ENCODE measurements at places on chromosomes 1 and 21. TPM values are rescaled to one million over a fixed set of nuclear protein-coding genes. Genes with fewer than 3 reads are reported as not detected.

DNA sequence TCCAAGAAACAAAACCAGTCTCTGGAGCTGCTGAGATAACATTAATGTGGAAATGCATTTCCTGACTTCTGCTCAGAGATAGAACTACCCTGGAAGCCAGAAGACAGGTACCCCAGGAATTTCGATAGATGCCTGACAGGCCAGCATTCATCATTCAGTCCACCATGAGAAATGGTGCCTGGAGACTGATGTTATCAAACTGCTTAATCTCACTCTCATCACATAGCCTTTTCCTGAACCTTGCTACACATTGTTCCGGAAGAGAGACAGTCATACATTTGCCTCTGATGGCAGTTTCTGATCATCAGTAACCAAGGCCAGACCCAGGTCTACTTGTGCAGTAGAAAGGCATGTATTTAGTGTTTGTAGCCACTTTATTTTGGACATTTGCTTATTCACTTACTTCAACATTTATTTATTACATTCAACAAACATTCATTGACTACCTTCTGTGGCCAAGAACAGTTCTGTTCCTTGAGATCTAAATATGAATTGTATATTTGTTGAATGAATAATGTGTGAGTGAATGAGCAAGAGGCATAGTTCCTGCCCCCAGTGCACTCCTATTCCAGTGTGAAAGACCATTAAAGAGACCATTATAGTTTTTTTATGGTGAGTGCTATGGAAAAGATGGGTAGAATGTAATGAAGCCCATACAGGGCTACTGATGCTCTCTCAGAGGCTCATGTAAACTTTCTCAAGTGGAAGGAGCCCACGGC lies 485.7 kb downstream of the NUF2 start:
- H3K4me1 ChIP-seq: no peaks in the 10 kb centered on the region
- no peaks in the 10 kb centered on the region for H3K27me3 ChIP-seq

DNA sequence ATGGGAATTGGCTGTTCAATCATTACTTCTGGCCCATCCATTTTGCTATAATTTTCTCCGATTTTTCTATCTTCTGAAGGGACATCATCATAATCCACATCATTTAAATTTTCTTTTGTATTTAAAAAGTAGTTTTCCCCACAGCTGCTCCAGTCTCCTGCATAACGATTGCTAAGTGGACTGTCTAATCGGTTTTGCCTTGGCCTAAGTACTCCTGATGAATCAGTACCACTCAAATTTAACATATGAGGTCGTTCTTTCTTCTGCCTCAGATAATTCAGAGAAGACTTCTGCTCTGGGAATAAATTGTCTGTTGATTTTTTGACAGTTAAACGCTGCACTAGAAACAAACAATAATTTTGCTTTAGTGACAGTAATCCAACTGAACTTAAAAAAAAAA lies 41.9 kb downstream of the SYDE2 start:
- DNase-seq: no peak
- no peaks in the 10 kb centered on the region for H3K4me1 ChIP-seq
- no peaks in the 10 kb centered on the region for H3K27me3 ChIP-seq
- peaks cover 4% of the 10 kb centered on the region for H3K36me3 ChIP-seq
- no peak overlapping the region for H3K27ac ChIP-seq

Gene DENND2C
- 5.0 TPM for total RNA-seq

DNA sequence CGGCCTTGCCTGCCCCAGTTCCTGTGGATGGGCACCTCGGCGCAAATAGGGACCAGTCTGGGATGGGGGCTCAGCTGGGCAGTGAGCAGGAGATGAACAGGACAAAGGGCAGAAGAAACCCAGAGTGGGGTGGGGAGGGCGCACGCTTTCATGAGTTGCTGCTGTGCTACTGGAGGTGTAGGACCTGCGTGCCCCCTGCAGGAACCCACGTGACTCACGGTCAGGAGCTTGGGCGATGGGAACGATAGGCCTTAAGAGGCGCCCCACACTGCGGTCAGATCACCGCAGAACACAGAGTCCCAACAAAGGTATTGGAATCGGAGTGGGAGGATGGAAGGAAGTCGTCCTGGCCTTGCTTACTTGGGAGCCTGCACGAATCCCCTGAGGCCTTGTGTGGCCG lies 17.2 kb downstream of the PRDM15 start:
- H3K4me3 ChIP-seq: no peak overlapping the region
- H3K36me3 ChIP-seq: peaks cover 30% of the 10 kb centered on the region
- no peak for DNase-seq
- H3K27ac ChIP-seq: no peak overlapping the region
- no peaks in the 10 kb centered on the region for H3K27me3 ChIP-seq

DNA sequence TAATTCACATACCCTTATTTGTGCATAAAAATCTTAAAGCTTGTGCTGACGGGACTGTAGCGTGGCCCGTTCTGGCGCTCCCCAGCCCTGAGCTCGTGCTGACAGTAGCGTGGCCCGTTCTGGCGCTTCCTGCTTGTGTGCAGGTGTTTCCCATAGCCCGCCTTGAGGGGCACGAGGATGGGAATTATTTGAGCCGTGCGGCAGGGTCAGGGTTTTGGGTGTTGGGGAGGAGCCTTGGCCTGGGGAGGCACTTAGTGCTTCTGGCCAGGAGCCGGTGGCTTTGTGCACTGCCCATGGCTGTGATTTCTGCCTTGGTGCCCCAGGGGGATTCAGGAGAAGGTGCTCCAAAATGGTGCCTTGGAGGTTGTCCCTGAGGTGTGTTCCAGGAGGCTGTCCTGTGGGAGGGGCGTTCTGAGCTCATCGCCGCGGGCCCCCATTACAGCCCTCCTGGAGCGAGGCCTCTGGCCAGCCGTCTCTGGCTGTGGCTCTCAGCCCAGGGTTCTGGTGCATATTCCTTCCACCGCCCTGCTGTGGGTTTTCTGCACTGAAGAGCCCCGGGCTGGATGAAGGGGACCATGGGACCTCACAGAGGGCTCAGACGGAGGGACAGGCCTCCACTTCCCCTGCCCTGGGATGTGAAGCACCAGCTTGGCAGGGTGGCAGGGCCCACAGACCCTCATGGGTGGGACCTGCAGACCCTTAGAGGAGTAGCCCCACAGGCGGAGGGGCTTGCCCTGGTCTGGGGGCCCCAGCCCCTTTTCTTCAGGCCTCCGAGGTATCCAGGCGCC lies 6.6 kb downstream of the SLX9 start:
- DNase-seq: no peak
- H3K4me1 ChIP-seq: peaks cover 36% of the 10 kb centered on the region
- no peaks in the 10 kb centered on the region for H3K27me3 ChIP-seq
- no peak overlapping the region for H3K27ac ChIP-seq

GRCh38 chr1:102790997-102791396 lies 317.3 kb downstream of the COL11A1 start:
- no peaks in the 10 kb centered on the region for H3K36me3 ChIP-seq
- no peak overlapping the region for H3K27ac ChIP-seq
- H3K4me3 ChIP-seq: no peak overlapping the region
- H3K27me3 ChIP-seq: no peaks in the 10 kb centered on the region

Gene RCSD1
- 16.2 TPM for total RNA-seq

GRCh38 chr1:181777812-181778211 lies 283.7 kb downstream of the ZNF648 start:
- H3K27ac ChIP-seq: no peak overlapping the region
- DNase-seq: no peak
- no peaks in the 10 kb centered on the region for H3K27me3 ChIP-seq
- no peaks in the 10 kb centered on the region for H3K36me3 ChIP-seq
- H3K4me3 ChIP-seq: no peak overlapping the region

GRCh38 chr1:110074166-110074565 lies 3.7 kb upstream of the ALX3 start:
- no peaks in the 10 kb centered on the region for H3K36me3 ChIP-seq
- H3K4me3 ChIP-seq: no peak overlapping the region
- H3K27me3 ChIP-seq: peaks cover 18% of the 10 kb centered on the region
- H3K27ac ChIP-seq: no peak overlapping the region
- DNase-seq: no peak

DNA sequence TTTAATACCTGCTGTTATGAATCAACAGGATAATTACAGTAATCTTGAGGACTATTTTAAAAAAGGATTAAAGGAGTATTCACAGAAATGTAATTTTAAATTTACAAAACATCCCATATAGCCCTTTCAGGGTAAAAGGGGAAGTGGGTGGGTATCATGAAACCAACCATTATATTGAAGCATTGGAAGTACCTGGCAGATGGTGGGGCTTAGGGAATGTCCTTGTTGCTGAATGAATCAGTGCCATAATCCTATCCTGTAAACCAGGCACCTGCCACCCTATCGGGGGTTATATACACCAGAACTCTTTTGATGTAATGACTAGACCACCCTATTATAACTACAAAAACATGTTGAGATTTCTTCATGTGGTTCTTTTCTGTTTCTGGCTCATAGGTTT lies 30.4 kb downstream of the CDC14A start:
- DNase-seq: no peak
- no peak overlapping the region for H3K27ac ChIP-seq

DNA sequence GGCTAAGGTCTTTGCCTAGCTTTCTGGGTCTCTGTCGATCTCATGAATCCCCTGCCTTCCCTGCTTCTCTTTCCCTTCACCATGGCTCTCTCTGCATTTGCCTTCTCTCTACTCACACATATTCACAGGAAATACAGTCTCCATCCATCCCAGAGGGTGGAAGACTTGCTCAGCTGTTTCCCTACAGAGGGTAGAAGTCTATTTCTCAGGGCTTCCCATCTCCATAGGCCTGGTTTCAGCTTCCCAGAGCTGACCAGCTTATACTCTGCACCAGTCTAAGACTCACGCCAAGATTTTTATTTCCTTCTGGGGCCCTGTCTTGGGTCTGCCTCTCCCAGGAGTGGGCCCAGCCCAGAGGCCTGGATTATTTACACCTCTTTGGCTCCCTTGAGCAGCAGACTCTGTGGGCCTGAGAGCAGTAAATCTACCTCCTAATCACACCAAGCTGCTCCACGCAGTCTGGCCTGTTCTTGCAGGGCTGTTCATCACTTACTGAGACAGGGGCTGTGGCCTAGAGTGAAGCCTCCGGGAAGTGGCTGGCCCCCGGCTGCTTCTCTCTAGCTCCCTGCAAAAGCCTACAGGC lies 102.5 kb downstream of the PLXNA2 start:
- no peaks in the 10 kb centered on the region for H3K36me3 ChIP-seq
- no peaks in the 10 kb centered on the region for H3K27me3 ChIP-seq
- H3K4me3 ChIP-seq: no peak overlapping the region
- peaks cover 9% of the 10 kb centered on the region for H3K4me1 ChIP-seq
- DNase-seq: peak; percentile 80
- H3K27ac ChIP-seq: peak overlapping the region; percentile 42

DNA sequence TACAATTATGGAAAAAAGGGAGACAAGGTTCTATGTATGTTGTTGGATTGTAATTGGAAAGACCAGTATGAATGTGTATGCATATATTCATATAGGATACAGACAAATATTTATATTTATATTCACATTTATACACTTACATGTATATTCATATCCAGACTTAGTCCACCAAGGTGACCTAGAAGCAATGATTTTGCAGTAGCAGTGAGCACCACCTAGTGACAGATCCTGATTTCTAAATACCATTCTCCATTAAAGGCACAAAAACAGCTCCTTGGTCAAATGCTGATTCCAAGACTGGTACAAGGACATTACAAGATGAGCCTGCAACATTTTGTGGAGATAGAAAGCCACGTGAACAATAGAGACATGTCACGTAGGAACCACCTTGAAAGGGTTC lies 153.4 kb downstream of the SDCCAG8 start:
- DNase-seq: peak; percentile 42
- H3K4me1 ChIP-seq: no peaks in the 10 kb centered on the region
- no peaks in the 10 kb centered on the region for H3K27me3 ChIP-seq
- H3K27ac ChIP-seq: no peak overlapping the region
- H3K4me3 ChIP-seq: no peak overlapping the region
- no peaks in the 10 kb centered on the region for H3K36me3 ChIP-seq

- H3K27me3 ChIP-seq: no peaks in the 10 kb centered on the region
- no peak overlapping the region for H3K4me3 ChIP-seq
- DNase-seq: no peak
- no peak overlapping the region for H3K27ac ChIP-seq
Observed at GRCh38 chr1:17599954-17600300, 60.4 kb downstream of the ARHGEF10L start.

GRCh38 chr1:36326499-36326898 lies 3.1 kb upstream of the EVA1B start:
- peaks cover 36% of the 10 kb centered on the region for H3K4me1 ChIP-seq
- H3K4me3 ChIP-seq: no peak overlapping the region
- H3K27me3 ChIP-seq: peaks cover 7% of the 10 kb centered on the region
- DNase-seq: no peak
- H3K36me3 ChIP-seq: no peaks in the 10 kb centered on the region

Gene CAPN9
- 63.2 TPM for total RNA-seq

- H3K36me3 ChIP-seq: no peaks in the 10 kb centered on the region
- no peak overlapping the region for H3K4me3 ChIP-seq
- peaks cover 20% of the 10 kb centered on the region for H3K4me1 ChIP-seq
- peak; percentile 44 for DNase-seq
- peaks cover 6% of the 10 kb centered on the region for H3K27me3 ChIP-seq
Observed at GRCh38 chr1:34060901-34061415, 104.1 kb downstream of the CSMD2 start.

Gene LELP1
- total RNA-seq: not detected

- H3K27me3 ChIP-seq: no peaks in the 10 kb centered on the region
- no peak for DNase-seq
- no peaks in the 10 kb centered on the region for H3K36me3 ChIP-seq
- no peaks in the 10 kb centered on the region for H3K4me1 ChIP-seq
Observed at GRCh38 chr1:47856996-47857395, 140.2 kb downstream of the TRABD2B start.

GRCh38 chr21:41647806-41648561 lies 118.9 kb downstream of the RIPK4 start:
- DNase-seq: no peak
- no peaks in the 10 kb centered on the region for H3K4me1 ChIP-seq
- no peak overlapping the region for H3K4me3 ChIP-seq
- H3K27me3 ChIP-seq: no peaks in the 10 kb centered on the region

GRCh38 chr1:216723274-216723780 lies at the start of gene ESRRG:
ESRRG (minus strand) TSS chr1:216723429; CDS start chr1:216723299, 130 bp downstream.
- H3K36me3 ChIP-seq: no peaks in the 10 kb centered on the region
- H3K27ac ChIP-seq: peak within 1 kb of the TSS; percentile 67
- no peaks in the 10 kb centered on the region for H3K27me3 ChIP-seq

DNA sequence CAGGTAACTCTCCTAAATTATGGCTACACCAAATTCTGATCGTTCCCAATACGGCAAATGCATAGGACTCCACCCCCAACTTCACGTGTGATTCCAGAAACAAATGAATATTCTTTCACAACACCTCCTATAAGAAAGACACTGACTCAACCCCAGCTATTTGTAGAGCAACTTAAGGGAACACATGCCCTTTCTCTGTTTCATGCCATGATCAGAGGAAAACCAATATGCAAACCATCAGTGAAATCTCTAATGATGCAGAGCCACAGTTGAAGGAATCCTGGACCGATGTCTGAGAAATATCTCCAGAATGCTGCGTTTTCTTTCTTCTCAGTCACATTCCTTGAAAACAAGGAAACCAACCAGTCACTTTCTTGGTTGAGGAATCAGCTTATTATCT lies 164.2 kb upstream of the PTBP2 start:
- H3K27ac ChIP-seq: no peak overlapping the region
- no peaks in the 10 kb centered on the region for H3K27me3 ChIP-seq
- DNase-seq: no peak
- H3K4me3 ChIP-seq: no peak overlapping the region

Gene PADI3
- total RNA-seq: not detected

- no peaks in the 10 kb centered on the region for H3K27me3 ChIP-seq
- DNase-seq: peak; percentile 19
- no peak overlapping the region for H3K27ac ChIP-seq
- H3K36me3 ChIP-seq: no peaks in the 10 kb centered on the region
Observed at GRCh38 chr1:154808909-154809262, 61.2 kb downstream of the KCNN3 start.

GRCh38 chr1:18486195-18486594 lies 5.5 kb downstream of the KLHDC7A start:
- H3K4me1 ChIP-seq: peaks cover 20% of the 10 kb centered on the region
- H3K27me3 ChIP-seq: no peaks in the 10 kb centered on the region
- DNase-seq: peak; percentile 27
- no peak overlapping the region for H3K4me3 ChIP-seq
- no peak overlapping the region for H3K27ac ChIP-seq

Measured in stomach (tissue), 19 donors.